CD14-positive monocyte (primary cell): ENCODE measurements at places on chromosomes 7 and 10. TPM values are rescaled to one million over a fixed set of nuclear protein-coding genes. Genes with fewer than 3 reads are reported as not detected.

GRCh38 chr7:93838966-93839365 is 51.6 kb downstream of the TFPI2 start:
- DNase-seq = no peak
- no peak overlapping the region for H3K4me3 ChIP-seq
- H3K27me3 ChIP-seq = no peaks in the 10 kb centered on the region
- no peak overlapping the region for H3K27ac ChIP-seq
- H3K4me1 ChIP-seq = no peaks in the 10 kb centered on the region

The SVIL gene
- 5.8 TPM for polyA plus RNA-seq

DNA sequence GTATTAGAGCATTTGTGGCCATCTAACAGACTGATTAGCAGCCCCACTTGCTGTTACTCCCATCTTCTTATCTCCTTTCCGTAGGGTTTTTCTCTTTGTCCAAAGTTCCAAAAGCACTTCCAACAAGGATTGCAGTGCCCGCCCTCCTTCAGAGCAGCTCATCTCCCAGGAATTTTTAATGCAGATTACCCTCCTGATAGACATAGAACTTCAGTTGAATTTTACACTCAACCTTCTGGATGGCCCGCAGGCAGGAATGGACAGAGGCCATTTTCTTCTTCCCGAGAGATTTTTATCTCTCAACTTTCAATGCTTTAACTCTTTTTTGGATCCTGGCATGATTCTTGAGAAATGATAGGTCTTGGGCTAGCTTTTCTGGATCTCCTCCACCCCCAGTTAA is 23.3 kb downstream of the PRKG1 start:
- no peak overlapping the region for H3K27ac ChIP-seq
- no peak overlapping the region for H3K4me3 ChIP-seq
- H3K27me3 ChIP-seq = no peaks in the 10 kb centered on the region
- no peaks in the 10 kb centered on the region for H3K4me1 ChIP-seq
- H3K36me3 ChIP-seq = no peaks in the 10 kb centered on the region

DNA sequence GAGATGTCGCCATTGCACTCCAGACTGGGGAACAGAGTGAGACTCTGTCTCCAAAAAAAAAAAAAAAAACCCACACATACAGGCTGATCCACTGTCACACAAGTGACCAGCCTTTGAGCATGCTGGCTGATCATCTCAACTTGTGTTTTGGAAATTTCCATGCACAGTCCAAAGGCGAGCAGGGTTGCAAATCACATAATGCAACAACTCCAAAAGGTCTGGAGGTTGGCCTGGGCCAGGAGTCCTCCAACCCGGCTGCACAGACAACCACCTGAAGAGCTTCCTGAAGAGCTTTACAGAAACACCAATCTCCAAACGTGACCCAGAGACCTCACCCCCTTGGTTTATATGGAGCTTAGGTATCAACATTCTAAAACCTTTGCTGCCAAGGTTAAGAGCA is 16.4 kb downstream of the PARD3 start:
- no peaks in the 10 kb centered on the region for H3K4me1 ChIP-seq
- H3K27me3 ChIP-seq = no peaks in the 10 kb centered on the region
- DNase-seq = no peak
- no peak overlapping the region for H3K27ac ChIP-seq
- H3K4me3 ChIP-seq = no peak overlapping the region

DNA sequence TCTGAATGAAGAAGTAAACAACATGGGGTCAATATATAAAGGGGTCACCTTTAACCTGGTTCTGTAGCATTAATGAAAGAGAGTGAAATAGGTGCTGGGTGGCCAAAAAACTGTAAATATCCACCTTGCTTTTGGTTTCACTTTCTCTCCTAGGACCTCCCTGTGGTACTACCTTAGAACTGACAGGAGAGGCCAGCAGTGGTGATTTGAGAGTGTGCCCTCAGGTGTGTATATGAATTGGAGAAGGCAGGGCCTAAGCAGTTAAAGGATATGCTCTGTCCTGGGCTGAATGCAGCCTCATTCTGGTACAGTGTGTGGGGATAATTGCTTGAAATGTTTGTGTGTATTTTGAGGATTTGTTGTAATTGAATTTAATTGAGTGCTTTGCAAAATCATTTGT is 62.0 kb downstream of the BBS9 start:
- no peaks in the 10 kb centered on the region for H3K27me3 ChIP-seq
- no peak overlapping the region for H3K27ac ChIP-seq
- H3K4me1 ChIP-seq = peaks cover 6% of the 10 kb centered on the region
- no peaks in the 10 kb centered on the region for H3K36me3 ChIP-seq
- no peak overlapping the region for H3K4me3 ChIP-seq

DNA sequence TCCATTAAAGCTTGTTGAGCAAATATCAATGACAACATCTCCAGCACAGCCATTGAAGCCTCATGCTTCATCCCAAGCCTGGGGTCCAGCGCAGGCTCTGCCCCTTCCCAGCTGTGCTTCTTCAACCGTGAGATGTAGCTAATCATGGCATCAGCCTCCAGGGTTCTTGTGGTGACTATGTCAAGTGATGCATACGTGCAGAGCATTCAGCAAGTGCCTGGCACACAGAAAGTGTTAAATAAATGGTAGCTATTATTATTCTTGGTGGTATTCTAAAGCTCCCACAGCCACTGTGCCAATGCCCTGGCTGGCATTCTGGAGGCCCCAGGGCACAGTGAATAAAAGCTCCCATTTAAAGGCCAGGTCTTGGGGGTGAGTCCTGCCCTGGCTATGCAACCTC is 146.6 kb downstream of the WDR11 start:
- H3K27me3 ChIP-seq = no peaks in the 10 kb centered on the region
- H3K36me3 ChIP-seq = no peaks in the 10 kb centered on the region
- no peak overlapping the region for H3K27ac ChIP-seq
- H3K4me3 ChIP-seq = no peak overlapping the region
- DNase-seq = no peak
- no peaks in the 10 kb centered on the region for H3K4me1 ChIP-seq

DNA sequence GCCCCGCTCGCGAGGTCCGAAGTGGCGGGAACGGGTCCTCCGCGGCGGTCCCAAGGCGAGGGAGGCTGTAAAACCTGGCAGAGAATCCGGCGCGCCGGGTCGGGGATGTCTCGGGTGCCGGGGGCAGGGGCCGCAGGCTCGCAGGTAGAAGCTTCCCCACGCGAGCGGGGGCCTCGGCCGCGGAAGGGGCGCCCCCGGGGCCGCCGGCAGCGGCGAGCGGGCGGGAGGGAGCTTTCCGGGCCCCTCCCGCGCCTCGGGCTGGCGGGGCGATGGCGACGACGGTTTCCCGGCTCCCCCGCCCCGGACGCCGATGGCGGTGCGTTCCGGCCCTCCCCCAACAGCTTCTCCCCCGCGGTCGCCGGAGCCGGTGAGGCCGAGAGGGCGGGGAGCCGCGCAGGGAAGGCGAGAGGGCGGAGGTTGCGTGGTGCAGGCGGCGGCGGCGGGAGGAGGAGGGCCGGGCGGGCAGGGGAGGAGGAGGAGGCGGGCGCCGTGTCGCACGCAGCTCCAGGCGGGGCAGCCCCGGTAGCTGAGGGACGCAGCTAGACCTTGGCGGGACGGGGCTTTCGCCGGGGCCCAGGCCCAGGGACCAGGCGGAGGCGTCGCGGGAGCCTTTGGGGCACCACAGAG is at the start of gene CUL1:
CUL1 (plus strand) TSS at position 507 of the 627 bp plus-strand sequence. CDS start 31,220 bp downstream, outside the sequence.
- H3K36me3 ChIP-seq = no peaks in the 10 kb centered on the region
- peak within 1 kb of the TSS; percentile 66 for H3K4me3 ChIP-seq
- H3K4me1 ChIP-seq = peaks cover 24% of the 10 kb centered on the region

The RTKN2 gene
- 0.07 TPM for polyA plus RNA-seq

The TMEM236 gene
- 0.01 and 0.08 TPM in 2 replicates for polyA plus RNA-seq

- H3K36me3 ChIP-seq = no peaks in the 10 kb centered on the region
- peaks cover 4% of the 10 kb centered on the region for H3K4me1 ChIP-seq
- no peaks in the 10 kb centered on the region for H3K27me3 ChIP-seq
- DNase-seq = no peak
- H3K27ac ChIP-seq = no peak overlapping the region
Observed at GRCh38 chr7:156180451-156181229, 368.4 kb upstream of the SHH start.

The HABP2 gene
- not detected in 2 replicates for polyA plus RNA-seq

DNA sequence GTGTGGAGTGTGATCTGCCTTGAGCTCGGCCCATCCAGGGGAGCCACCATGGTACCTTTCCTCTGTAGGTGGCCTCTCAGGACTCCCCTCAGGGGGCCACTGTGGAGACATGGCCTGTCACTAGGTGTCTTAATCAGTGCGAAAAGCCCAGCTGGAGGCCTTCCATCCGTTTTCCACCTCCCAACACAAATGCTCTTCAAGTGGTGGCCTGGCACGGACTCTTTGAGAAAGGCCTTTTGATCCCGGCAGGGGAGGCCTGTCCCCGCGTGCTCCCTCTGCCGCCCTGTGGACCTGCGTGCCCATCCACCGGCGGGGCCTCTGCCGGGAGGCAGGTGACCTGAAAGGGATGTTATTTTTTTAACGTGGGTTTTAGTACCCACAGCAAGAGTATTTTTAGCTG is 149.5 kb downstream of the RGS10 start:
- no peak for DNase-seq
- no peak overlapping the region for H3K4me3 ChIP-seq
- peaks cover 39% of the 10 kb centered on the region for H3K4me1 ChIP-seq
- H3K27me3 ChIP-seq = no peaks in the 10 kb centered on the region
- no peaks in the 10 kb centered on the region for H3K36me3 ChIP-seq

The HECTD2 gene
- polyA plus RNA-seq = 0.04 and 0.12 TPM in 2 replicates

DNA sequence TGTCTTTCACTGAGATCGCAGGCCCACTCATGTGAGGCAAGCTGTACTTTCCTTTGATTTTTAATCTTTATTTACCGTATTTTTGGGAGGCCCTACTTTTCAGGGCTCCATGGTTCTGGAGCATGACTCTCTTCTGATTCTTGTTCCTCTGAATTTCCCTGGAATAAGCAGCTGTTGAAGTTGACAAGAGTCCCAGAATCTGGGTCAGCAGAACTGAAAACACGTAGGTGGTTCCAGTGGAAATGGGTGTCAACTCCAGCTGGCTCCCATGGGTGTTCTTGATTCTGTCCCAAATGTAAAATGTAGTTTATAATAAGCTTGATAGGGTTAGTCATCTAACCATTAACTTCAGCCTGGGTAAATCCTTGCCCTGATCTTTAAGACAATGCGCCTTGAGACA is 409.4 kb downstream of the GATA3 start:
- H3K27me3 ChIP-seq = no peaks in the 10 kb centered on the region
- DNase-seq = no peak

DNA sequence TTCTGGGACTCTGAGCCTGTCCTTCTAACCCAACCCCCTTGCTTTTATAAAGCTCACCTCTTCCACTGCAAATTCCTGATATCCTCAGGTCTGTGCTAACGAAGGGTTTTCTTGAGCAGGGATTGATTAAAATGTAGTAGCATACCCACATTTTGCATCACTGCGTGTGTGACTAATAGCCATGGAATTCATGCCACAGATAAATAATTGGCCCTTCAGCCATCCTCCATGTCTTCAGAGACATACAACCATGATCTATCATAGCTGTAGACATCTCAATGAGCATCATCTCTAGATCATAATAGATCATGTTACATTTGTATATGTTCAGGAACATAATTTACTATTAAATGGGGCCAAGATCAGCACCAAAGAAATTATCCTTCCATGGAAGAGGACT is 990.3 kb downstream of the KCNMA1 start:
- H3K27ac ChIP-seq = no peak overlapping the region
- H3K4me3 ChIP-seq = no peak overlapping the region
- no peaks in the 10 kb centered on the region for H3K4me1 ChIP-seq
- DNase-seq = no peak
- no peaks in the 10 kb centered on the region for H3K36me3 ChIP-seq

- H3K36me3 ChIP-seq = no peaks in the 10 kb centered on the region
- no peaks in the 10 kb centered on the region for H3K27me3 ChIP-seq
- H3K4me3 ChIP-seq = no peak overlapping the region
- no peaks in the 10 kb centered on the region for H3K4me1 ChIP-seq
- no peak overlapping the region for H3K27ac ChIP-seq
- no peak for DNase-seq
Observed at GRCh38 chr7:78691584-78691983, 761.9 kb downstream of the MAGI2 start.

GRCh38 chr7:15452670-15453069 is 109.1 kb downstream of the AGMO start:
- no peak overlapping the region for H3K27ac ChIP-seq
- no peaks in the 10 kb centered on the region for H3K4me1 ChIP-seq
- H3K36me3 ChIP-seq = no peaks in the 10 kb centered on the region
- DNase-seq = no peak
- H3K4me3 ChIP-seq = no peak overlapping the region

DNA sequence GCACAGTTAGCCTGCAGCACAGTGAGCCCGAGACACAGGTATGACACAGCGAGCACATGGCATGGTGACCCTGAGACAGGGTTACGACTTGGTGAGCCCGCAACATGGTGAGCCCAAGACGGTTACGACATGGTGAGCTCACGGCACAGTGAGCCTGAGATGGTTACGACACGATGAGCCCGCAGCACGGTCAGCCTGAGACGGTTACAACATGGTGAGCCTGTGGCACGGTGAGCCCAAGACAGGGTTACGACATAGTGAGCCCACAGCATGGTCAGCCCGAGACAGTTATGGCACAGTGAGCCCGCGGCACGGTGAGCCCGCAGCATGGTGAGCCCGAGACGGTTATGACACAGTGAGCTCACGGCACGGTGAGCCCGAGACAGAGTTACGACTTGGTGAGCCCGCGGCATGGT is 156.1 kb downstream of the MAD1L1 start:
- H3K27me3 ChIP-seq = no peaks in the 10 kb centered on the region
- no peak overlapping the region for H3K4me3 ChIP-seq
- H3K4me1 ChIP-seq = peaks cover 10% of the 10 kb centered on the region
- DNase-seq = peak; percentile 85
- H3K27ac ChIP-seq = no peak overlapping the region

GRCh38 chr7:155653803-155654202 is 9.3 kb downstream of the RBM33 start:
- H3K27ac ChIP-seq = peak overlapping the region; percentile 63
- H3K36me3 ChIP-seq = peaks cover 2% of the 10 kb centered on the region
- H3K27me3 ChIP-seq = no peaks in the 10 kb centered on the region
- no peak overlapping the region for H3K4me3 ChIP-seq
- peak; percentile 65 for DNase-seq

The DENND2A gene
- polyA plus RNA-seq = not detected in 2 replicates

GRCh38 chr10:98572594-98572993 is 125.9 kb upstream of the HPS1 start:
- no peaks in the 10 kb centered on the region for H3K36me3 ChIP-seq
- H3K27me3 ChIP-seq = no peaks in the 10 kb centered on the region
- H3K27ac ChIP-seq = no peak overlapping the region
- no peak for DNase-seq
- H3K4me3 ChIP-seq = no peak overlapping the region

DNA sequence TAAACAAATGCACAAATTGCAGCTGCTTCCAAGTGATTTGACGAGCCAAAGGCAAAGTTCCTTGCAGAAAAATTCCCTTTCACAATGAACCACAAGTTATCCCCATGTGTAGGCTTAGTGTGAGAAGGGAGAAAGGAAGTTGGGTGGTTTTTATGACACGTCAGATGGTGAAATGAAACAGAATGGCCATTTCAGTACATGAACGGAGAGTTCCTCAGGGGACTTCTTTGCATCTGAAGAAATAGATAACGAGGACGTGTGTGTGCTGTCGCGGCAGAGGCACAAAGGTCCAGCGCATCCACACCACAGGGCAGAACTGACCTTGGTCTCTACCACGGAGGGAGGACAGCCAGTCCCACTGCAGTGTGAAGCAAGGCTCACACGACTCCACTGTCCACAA is 135.9 kb downstream of the PAXIP1 start:
- H3K4me3 ChIP-seq = no peak overlapping the region
- DNase-seq = no peak
- peaks cover 5% of the 10 kb centered on the region for H3K27me3 ChIP-seq
- H3K27ac ChIP-seq = no peak overlapping the region
- no peaks in the 10 kb centered on the region for H3K36me3 ChIP-seq

- no peaks in the 10 kb centered on the region for H3K27me3 ChIP-seq
- DNase-seq = no peak
- H3K4me3 ChIP-seq = no peak overlapping the region
- H3K27ac ChIP-seq = no peak overlapping the region
Observed at GRCh38 chr7:69398986-69399385, 199.3 kb upstream of the AUTS2 start.
